ENCODE measurements at places on chromosomes 3 and 15.

DNA sequence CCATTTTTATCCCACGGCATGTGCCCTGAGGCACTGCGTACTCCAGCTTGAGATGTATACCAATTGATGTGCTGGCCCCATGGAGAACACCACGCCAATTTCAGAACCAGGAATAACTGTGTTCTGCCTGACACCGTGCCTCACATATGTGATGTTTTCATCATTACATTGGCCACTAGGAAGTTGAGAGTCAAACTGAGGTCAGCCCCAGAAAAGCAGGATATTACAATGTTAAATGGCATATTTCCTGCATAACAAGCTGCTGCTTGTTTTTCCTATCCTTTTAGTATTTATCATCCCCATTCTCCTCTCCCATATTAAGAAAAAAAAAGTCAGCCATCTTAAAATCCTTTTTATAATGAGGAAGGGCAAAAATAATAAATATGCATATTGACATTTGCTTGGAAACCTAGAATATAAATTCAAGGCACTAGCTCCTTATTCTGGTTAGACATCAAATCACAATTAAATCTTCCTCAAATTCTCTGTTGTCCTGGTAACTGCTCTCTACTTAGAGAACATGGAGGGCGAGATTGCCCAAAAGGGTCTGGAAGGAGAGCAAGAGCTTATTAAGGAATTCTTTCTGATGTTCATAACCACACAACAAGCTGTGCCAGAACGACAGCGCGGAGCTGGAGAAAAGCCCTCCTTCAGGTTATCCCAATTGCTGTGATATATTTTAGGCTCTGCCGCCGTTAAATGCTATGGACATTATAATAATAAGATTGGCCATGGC, 112.6 kb downstream of the UACA start:
- no peak for DNase-seq

DNA sequence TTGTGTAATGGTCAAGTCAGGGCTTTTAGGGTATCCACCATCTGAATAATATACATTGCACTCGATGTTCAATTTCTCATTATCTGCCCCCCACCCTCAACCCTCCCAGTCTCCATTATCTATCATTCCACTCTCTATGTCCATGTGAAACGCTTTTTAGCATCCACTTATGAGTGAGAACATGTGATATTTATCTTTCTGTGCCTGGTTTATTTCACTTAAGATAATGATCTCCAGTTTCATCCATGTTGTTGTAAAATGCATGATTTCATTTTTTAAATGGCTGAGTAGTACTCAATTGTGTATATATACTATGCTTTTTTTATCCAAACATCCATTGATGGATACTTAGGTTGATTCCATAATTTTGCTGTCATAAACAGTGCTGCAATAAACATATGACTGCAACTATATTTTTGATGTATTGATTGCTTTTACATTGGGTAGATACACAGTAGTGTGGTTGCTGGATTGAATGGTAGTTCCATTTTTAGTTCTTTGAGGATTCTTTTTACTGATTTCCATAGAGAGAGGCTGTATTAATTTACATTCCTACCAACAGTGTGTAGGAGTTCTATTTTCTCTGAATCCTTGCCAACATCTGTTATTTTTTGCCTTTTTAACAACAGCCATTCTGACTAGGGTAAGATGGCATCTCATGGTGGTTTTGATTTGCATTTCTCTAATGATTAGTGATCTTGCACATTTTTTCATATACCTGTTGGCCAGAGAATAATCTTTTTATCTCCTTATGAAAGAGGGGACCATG, 332.9 kb upstream of the TGFBR2 start:
- no peak for DNase-seq

- no peak for DNase-seq
Measured at GRCh38 chr3:13207578-13207922, 134.3 kb upstream of the IQSEC1 start.

- DNase-seq, result no peak
Measured at GRCh38 chr3:152558386-152558785, 276.5 kb upstream of the P2RY1 start.

- no peak for DNase-seq
Measured at GRCh38 chr3:42875325-42876151, at the start of gene CYP8B1. Gene CYP8B1, minus strand, starts transcription at chr3:42875879. Its CDS starts 63 bp downstream, at chr3:42875816.

DNA sequence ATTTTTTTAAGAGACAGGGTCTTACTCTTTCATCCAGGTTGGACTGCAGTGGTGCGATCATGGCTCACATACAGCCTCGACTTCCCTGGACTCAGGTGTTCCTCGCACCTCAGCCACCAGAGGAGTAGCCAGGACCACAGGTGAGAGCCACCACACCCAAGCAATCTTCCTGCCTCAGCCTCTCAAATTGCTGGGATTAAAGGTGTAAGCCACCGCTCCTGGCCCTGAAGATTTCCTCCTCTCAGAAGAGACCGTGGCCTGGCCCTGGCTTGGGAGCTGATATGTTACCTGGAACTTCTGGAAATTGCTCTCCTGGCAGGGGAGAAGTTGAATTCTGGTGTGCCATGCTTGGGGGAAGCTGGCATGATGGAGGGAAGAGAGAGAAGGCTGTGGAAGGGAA, 36.2 kb downstream of the PPCDC start:
- peak; percentile 2 for DNase-seq

DNA sequence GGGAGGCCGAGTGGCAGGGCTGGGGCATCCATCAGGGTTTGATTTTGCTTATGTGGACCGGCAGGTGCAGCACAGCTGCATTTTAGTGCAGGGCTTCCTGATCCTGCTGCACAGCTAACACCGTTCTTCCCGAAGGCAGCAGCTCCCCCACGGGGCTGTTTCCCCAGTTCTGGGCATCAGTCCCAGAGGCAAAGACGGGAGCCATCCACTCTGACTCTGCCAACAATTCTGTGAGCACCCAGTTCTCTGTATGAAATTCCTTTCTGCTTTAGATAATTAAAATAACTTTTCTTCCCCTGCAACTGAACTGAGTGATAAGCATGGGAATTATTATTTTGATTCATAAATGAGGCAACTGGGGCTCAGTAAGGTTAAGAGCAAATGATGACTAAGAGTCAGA, 262.9 kb upstream of the ATP10A start:
- DNase-seq, result no peak

All from RPMI8226 (cell line).